H4 (cell line): ENCODE measurements at places on chromosomes 3 and 15. TPM values are rescaled to one million over a fixed set of nuclear protein-coding genes. Genes with fewer than 3 reads are reported as not detected.
A peak's percentile ranks its signal among the peaks of the same experiment; 100 is the strongest.

- no peak for DNase-seq
Observed at GRCh38 chr3:10716964-10717363, 99.1 kb upstream of the SLC6A11 start.

DNA sequence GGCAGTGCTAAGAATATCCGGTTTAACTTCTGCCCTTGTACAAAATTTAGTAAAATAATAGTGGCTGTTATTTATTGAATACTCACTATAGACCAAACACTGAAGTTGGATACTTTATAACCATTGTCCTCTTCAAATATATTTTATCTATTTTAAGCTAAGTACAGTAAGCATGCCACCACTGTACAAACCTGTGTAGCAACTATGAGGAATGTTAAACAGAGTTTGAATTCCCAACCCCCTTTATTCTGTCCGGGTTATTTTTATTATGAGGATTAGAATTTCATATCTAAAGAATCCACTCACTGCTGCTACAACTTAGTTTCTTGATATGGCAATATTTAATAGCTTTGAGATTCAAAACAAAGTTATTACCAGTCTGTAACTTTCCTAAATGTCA is 203.5 kb upstream of the RBMS3 start:
- no peak for DNase-seq

DNA sequence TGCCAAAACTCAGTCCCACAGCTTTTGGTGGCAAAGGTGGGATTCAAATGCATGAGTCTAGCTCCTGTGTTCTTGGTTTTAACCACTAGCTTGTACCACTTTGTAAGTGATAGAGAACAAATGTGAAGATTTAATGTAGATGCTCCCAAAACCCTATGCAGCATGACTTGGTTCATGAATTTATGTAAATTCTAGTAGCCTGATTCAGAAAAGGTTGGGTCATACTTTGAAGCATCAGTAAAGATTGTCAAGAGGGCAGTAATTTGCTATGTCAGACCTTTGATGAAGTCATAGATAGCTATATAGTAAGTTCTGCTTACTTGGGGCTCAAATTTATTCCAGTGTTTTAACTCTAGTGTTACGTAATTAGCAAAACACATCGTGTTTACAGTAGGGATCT is 75.6 kb downstream of the VPS8 start:
- no peak for DNase-seq

DNA sequence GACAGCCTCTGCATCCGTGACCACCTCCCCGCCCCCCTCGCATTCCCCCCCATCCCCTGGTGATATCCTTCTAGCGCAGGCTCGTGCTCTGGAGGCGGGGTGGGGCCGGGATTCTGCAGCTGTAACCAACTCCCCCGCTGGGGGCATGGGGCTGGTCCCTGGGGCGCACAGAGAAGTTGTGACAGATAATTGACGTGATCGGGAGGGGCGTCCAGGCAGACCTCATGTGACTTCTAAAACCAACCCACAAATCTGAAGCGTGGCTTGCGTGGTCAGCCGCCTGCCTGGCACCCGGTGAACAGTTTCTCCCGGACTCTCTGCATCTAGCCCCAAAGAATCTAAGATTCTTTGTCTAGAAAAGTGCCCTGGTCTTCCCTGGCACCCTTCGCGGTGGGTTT is 100.6 kb upstream of the IGF1R start:
- peak; percentile 66 for DNase-seq

DNA sequence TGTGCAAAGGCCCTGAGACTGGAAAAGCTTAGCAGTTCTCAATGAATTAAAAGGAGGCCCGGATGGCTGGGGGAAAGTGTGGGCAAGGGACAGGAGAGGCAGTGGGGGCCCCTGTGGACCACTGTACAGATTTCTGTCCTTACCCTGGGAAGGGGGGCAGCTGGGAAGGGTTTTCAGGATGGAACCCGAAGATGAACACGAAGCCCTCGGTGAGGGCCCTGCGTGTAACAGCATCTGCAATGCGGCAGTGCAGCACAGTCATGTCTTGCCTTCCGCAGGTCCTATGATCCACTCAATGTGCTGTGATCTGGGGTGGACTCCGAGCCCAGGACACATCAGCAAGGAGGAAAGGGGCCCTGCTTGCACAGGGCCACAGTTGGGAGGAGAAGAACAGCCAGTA is 7.9 kb upstream of the ATP2B2 start:
- no peak for DNase-seq

Gene SCN11A
- total RNA-seq, result not detected in 2 replicates

Gene ARID3B
- total RNA-seq, result 1.0 and 2.7 TPM in 2 replicates

Gene MEX3B
- total RNA-seq, result 2.2 and 4.3 TPM in 2 replicates

Gene BHLHE40
- 28.0 and 38.3 TPM in 2 replicates for total RNA-seq
